ENCODE measurements at places on chromosomes 16 and 17.

DNA sequence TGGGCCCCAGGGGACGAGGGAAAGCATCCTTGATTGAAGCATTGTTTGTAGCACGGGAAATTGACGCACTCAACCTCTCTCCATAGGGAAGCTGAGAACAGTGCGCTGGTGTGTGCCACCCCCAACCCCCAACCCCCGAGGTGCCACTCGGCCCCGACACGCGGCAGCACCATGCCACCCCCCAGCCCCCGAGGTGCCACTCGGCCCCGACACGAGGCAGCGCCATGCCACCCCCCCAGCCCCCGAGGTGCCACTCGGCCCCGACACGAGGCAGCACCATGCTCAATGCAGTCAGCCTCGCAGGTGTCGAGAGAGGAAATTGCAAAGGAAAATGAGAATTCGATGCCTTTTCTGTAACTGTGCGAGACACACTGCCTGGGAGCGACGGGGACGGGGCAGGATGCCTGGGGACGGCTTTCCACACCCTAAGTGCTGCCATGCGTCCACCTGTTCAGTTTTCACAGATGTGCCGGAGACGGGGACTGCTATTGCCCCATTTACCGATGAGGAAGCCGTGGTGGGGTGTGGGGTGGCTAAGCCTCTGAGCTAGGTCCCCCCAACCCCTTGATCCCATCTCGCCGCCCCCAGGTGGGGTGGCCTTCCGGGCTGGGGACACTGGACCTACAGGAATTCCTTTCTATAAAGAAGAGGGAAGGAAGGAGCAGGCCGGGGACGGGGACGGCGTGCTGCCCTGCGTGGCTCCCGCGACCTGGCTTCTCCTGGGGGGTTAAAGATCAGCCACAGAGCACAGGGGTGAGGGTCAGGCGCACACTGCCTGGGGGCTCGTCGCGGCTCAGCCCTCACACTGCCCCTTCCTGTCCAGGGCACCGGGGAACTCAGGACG, 9.8 kb downstream of the CBFA2T3 start:
- no peak for DNase-seq

DNA sequence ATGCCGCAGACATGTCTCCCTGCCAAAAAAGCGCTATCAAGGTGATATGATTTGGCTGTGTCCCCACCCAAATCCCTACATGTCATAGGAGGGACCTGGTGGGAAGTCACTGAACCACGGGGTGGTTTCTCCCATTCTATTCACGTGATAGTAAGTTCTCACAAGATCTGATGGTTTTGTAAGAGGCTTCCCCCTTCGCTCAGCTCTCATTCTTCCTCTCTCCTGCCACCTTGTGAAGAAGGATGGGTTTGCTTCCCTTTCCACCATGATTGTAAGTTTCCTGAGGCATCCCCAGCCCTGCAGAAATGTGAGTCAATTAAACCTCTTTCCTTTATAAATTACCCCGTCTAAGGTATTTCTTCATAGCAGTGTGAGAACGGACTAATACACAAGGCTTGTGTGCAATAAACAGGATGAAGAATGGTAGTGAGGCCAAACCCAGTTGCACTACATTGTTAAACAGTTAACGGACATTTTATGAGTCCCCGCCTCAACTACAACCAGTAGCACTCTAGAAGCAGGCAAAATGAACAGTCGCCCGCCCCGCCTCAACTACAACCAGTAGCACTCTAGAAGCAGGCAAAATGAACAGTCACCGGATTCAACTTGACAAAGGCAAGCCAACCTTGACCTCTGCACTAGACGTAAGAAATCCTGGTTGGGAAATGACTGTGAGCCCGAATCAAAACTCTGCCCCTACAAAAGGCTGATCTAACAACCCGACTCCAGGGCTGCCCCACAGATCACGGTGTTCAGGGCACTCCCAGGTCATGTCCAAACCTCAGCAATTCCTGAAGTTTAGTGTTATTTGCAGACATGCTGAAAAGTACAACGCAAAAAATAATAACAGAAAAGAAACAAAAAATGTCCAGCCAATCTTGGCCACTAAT, 26.3 kb downstream of the VPS53 start:
- peak; percentile 43 for DNase-seq

DNA sequence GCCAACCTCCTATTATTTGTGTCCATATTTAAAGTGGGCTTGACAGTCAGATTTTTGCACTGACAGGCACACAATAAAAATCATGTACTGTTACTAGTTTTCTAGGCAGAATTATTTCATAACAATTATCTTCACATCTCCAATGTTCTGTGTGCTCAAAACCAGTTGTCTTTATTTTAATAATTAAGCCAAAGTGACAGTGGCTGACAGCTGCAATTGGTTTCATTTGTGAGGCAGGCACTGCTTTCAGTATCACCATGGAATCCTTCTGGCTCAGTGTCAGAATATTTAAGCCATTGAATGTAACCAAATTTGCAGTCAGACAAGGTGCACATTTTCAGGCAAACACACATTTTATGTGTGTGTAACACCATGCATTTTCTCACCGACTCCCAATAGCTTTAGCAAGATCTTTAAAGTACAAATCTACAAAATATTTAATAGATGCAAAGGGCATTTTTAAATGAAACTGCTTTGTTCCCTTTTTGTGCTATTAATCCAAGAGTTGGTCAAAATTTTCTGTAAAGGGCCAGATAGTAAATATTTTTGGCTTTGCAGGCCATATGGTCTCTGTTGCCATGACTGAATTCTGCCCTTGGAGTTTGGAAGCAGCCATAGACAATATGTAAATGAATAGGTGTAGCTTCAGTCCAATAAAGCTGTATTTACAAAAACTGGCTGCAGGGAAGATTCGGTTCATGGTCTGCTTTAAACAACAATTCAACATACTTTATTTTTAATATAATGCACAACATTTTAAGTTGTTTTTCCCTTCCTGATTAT, 486.0 kb downstream of the KCNJ2 start:
- DNase-seq: no peak

DNA sequence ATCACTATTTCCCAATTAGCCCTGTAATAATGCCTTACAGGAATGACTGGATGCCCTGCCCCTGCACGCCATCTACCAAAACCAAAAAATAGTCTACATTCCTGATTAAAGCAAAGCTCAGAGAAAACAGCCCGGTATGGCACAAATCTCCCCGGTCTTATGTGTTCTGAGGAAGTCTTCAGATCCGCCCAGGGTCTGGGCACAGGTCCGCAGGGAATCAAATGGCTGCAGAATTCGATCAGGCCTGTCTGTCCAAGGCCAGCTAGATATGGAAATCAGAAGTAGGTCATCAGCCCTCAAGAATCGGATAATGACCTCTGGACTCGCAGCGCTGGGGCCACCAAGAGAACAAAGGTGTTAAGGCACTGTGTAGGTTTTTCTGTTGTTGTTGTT, 171.0 kb downstream of the ZFHX3 start:
- no peak for DNase-seq

GRCh38 chr16:79801646-79802045, 201.1 kb upstream of the MAF start:
- no peak for DNase-seq

DNA sequence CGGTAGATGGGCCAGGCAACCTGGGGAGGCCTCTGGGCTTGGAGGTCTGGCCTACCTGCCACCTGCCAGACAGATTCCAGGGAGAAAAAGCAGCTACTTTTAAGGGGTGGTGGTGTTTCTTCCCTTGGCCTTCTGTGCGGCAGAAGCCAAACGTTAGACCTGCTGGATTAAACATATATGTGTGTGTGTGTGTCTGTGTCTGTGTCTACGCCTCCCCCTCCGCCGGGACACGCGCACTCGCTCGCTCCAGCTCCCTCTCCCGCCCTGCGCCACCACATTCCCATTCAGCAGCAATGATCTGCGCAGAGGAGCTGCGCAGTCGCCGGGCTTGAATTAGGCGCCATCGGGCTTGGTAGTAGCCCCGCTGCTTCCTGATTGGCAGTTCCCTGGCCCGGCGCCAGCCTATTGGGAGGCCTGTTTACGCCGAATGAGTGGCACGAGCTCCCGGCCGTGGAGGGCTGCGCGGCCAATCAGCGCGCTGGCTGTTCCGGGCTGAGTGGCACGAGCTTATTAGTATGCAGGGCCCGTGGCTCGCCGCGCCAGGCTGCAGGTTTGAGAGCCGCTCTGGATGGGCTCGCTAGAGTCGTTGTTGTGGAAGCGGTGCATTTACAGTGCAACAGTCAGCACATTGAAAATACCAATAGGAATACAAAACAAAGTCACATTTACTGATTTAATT, at the start of gene BAHCC1:
Gene BAHCC1 (plus strand): TSS at position 537 of the 679 bp plus-strand sequence. CDS start 4,283 bp downstream, outside the sequence.
- DNase-seq: peak; percentile 100

GRCh38 chr16:259226-259625, 16.5 kb downstream of the RGS11 start:
- no peak for DNase-seq

DNA sequence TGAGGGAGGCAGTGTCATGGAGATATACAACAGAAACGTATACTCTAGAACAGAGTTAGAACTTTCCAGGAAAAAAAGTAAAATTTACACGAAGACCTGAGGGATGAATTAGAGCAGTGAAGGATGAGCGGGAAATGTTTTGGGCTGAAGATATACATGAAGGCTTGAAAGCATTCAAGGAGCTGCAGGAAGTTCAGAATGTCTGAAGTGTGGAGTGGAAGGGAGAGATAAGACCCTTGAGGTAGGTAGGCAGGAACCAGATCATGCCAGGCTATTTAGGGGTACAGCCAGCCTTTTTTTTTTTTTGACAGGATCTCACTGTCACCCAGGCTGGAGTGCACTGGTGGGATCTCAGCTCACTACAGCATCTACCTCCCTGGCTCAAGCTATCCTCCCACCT, 3.2 kb upstream of the NLK start:
- no peak for DNase-seq

Data from left colon (tissue), 2 donors.